Stimulated activated CD4-positive, alpha-beta T cell treated with anti-CD3 and anti-CD28 coated beads, Interleukin-12 subunit alpha, Interleukin-12 subunit beta, amount 100 ng/mL, for 24 hours (primary cell): ENCODE measurements at places on chromosomes 16 and 17.

- no peak for DNase-seq
These were observed 10.9 kb downstream of the SLC35G3 start for GRCh38 chr17:35183332-35183731.

DNA sequence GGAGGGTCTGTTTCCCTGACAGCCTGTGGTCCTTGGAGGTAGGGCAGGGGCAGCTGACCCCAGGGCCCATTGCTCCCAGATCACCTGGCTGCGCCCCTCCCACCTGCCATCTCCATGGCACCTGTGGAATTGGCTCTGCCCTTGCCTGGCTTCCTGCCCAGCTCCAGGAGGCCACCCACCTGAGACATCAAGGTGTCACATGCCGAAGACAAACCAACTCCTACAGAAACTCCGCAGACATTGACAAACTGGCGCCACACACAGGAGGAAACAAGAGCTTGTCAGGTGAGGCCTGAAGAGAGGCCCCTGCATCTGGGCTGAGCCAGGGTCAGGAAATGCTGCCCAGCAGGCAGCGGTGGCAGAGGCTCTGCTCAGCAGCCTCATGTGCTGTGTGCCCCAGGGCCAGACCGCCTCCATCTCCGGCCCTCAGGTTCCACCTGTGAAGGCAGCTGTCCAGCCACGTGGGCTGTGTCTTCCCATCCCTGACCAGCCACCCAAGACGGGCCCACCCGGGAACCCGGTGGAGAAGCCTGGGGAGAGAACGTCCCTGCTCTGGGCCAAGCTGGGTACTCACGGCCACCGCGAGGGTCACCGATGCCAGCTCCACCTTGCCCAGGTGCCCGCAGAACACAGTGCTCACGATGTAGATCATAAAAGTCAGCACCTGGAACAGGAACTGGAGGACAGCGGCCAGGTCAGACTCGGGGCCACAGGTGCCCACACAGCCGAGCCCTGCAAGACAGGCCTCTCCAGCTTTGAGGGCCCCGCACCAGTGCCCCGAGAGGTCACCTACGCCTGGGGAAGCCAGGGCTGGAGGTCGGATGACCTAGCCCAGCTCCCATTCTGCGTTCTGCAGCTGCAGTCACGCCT, 1.6 kb downstream of the SLC47A2 start:
- no peak for DNase-seq

DNA sequence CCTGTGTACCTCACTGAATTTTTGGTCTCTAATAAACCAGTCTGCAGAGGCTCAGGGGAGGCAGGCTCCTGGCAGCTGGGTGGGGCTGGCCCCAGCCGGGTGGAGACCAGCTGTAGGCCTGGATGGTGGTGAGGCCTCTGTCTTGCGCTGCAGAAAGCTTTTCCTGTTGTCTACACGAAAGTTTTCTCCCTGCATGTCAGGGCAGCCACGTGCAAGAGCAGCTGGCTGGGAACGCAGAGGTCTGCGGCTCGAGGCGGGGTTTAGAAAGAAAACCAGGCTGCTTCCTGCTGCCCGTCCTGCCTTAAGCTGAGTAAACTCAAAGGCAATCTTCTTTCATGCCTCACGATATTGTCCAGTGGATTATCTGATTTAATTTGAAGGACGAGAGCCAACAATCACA, 2.4 kb downstream of the SERPINF1 start:
- DNase-seq = peak; percentile 2

DNA sequence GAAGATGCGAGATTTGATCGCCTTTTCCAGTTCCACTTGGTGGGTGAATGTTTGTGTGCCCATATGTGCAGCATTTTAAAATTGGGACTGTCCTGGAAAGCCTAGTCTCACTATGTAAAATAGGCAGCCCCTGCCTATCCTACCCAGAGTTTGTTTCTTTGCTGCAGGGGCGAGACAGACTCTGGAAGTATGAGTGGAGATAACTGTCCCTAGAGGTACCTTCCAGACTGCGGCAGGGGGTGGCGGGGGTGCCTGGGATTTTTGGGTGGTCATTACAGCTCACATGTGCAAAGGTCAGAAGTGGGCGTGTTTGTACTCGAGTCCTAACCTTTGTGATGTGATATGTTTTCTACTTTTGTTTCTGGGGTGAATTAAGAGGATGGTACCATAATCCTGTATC, 36.6 kb downstream of the MPRIP start:
- no peak for DNase-seq

DNA sequence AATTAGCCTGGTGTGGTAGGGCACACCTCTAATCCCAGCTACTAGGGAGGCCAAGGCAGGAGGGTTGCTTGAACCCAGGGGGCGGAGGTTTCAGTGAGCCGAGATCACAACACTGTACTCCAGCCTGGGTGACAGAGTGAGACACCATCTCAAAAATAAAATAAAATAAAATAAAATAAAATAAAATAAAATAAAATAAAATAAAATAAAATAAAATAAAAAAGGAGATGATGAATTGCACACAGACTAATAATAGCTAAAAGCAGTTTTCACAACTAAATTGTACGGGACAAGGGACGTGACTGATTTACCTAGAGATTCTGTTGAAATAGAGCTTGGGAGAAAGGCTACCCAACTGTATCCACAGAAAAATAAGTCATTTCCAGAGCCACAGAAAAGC, 1471.3 kb downstream of the CDH11 start:
- no peak for DNase-seq

DNA sequence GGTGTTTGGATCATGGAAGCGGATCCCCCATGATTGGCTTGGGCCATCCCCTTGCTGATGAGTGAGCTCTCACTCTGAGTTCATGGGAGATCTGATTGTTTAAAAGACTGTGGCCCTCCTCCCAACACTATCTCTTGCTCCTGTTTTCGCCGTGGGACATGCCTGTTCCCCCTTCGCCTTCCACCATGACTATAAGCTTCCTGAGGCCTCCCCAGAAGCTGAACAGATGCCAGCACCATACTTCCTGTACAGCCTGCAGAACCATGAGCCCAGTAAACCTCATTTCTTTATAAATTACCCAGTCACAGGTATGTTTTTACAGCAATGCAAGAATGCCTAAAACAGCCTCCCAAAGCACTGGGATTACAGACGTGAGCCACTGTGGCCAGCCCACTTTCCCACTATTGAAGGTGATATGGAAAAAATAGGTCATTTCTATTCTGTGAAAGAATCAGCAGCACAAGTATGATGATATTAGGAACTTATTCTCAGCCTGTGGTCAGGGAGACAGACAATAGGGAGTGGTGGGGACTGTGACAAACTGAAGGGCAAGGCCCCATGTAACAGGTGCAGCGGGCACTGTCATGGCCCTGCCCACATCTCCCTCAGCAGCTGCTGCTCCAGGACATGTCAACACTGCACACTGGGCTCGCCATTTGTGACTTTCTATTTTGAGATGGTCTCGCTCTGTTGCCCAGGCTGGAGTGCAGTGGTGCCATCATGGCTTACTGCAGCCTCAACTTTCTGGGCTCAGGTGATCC, 33.7 kb upstream of the LITAF start:
- DNase-seq = no peak

DNA sequence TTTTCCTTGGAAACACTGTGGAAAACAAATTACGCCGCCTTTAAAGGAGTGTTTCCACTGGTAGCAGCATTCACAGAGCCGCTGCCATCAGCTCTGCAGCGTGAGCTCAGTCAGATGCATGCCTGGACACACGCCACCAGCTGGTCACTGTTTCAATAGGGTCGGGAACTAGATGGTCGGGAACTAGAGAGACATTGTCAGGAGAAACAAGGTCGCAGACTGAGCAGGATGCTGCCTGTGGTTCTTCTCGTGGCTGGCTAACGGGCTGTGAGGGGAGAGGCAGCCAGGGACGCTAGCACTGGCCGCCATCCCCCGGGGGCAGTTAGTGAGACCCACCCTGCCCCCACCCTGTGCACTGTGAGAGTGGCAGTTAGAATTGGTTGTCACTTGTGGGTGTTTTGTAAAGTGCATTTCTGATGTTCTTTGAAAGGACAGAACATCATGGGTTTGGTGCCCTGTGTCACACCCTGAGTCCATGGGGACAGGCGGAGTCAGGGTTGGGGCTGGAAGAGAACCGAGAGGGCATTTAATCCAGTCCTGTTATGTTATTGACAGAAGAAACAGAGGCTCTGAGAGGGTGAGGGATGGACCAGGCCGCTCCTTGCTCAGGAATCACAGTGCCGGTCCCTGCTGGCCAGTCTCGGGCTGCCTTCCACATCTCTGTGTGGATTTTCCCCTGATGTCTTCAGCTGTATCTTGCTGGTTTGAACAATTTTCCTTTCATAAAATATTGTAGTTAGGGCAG, 86.3 kb downstream of the SPECC1 start:
- DNase-seq = no peak

DNA sequence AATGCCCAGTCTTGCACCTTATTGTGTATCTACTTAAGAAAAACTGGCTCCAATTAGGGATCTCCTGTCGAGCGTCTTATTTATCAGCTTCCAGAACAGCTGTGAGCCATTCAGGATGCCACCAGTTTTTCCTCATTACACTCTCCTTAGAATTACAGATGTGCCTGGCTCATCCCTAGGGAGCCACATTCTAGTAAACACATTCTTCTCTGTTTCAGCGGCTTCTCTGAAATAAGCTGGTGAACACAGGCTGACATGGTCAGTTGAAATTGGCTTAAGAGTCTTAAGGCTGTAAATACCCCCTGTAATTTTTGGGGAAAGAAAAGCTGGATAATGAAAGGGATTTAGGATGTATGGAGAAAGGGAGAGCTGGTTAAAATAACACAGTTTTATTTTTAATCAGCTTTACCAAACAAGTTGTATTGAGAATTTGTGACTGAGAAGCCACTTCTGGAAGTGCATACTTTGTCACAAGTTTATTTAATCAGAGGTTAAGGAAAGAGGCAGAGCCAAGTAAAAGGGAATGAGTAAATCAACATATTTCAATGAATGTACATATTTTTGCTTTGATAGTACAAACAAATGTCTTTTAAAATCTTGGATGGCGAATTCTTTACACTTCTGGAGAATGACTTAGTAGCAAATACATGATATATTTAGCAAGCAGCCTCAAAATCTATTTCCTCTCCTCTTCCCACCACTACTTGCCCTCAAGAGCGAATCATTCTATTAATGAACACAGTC, 562.0 kb upstream of the GOT2 start:
- no peak for DNase-seq

- DNase-seq = no peak
These were observed 676.2 kb downstream of the CDH11 start for GRCh38 chr16:64445649-64446048.

DNA sequence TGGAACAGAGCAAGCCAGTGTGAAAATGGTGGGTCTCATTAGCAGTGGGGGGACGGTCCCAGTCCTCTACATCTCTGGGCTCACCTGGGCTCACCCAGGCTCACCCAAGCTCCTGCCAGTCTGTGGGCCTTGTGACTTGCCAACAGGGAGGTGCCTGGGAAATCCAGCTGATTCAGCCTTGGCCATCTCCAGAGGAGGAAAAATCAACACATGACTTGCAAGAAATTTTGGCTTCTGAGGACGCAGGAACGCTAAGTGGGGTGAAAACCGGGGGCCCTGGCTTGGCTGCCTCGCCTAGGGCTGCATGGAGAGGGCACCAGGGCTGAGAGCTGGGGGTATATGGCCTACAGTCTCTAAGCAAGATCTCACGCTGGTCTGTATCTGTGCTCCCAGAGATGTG, 47.7 kb downstream of the VAC14 start:
- DNase-seq = no peak

DNA sequence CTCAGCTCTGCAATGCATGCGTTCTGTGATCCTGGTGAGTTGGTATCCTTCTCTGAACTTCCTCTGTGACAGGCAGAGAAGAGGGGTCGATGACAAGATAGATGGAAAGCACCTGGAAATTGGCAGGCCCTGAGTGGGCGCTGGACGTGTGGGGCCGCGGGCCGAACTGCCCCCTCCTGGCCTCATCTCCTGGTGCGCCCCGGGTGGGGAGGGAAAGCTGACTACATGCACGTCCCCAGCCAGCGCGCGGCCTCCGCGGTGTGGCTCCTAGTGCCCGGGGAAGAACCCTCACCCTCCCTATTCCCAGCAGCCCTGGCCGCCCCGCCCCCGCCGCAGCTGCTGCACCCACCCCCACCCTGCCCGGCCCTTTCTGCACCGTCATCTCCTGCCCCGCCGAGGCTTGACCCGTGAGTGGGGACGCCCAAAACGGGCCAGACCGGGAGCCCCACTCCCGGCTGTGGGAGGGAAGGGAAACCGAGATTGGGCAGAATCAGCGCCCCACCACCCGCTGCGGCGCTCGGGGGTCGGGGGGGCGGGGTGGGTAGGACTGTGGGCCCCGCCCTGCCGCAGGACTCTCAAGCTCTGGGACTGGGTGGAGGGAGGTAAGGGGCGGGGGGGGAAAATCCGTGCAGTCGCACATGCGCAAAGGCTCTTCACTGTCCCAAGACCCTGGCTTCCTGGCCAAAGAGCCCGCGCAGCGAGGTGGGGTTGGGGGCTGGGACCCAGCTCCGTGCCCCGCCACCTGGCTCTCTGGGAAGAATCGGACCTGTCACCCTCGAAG, at the start of gene NOL3:
TSS of gene NOL3 (plus strand) at position 371 of the 781 bp plus-strand sequence.
- DNase-seq = no peak

DNA sequence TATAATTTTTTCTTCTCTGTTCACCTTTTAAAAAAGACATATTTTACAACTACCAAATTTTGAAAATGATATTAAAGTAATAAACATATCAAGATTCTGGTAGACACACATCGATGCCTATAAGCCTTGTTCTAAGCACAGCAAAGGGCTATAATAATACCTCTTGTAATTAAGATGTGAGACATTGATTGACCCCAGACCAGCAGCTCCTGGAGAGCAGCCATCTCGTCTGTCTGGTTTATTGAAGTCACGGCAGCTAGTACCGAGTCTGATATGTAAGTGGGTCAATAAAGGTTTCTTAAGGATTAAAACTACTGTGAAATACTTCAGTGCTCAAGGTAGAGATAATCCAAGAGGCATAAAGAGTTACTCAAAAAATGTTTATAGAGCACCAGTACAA, 76.1 kb downstream of the C17orf58 start:
- no peak for DNase-seq

GRCh38 chr17:40501499-40501911, at the start of gene TNS4:
TNS4 (minus strand) TSS chr17:40501623; CDS start chr17:40496425, 5,198 bp downstream.
- no peak for DNase-seq

DNA sequence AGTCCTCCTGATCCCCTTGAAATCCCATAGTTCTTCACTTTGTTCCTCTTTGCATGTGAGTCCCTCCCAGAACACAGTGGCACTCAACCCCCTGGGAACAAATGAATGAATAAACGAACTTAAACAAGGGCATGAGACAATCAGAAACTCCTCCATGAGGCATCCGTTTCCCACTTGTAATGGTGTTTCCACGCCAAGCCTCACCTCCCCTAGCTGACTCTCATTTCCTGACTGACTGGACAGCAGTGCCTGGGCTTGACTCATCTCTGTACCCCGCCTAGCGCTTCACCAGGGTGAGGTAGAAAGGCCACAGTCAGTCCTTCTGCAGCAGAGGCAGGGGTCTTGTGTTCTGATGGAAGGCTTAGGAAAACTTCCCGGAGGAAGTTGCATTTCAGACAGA, 14.2 kb downstream of the KIF1C start:
- no peak for DNase-seq
